HFFc6 (cell line): ENCODE measurements at places on chromosomes 5 and 9.

GRCh38 chr5:98785244-98785643 is 11.8 kb downstream of the RGMB start:
- no peak for DNase-seq

DNA sequence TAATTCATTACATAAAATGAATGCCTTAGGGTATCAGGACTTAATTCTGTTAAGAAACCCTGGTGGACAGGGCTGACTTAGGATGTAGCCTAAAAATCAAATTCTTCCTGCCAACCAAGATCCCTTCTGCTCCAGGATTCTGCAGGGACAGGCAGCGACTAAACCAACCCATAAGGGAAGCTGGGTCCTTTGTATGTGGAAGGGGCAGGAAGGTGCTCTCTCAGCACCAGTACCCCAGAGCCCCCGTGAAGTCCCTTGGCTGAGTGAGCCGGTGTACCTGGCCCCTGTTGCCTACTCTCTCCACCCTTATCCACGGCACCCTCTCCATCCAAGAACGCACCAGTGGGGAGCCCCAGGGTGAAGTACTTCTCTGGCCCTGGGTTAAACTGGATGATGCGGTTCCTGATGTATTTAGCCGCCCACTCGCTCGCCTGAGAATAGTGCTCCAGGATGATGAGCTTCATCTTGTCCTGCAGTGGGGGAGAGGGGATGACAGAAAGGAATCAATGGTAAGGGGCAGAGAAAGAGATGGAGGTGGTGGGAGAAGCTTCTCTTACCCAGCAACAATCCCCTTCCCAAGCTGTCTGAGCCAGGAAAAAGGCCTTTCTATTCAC is 1.1 kb downstream of the GNPDA1 start:
- no peak for DNase-seq

GRCh38 chr9:126325821-126326220 is 808 bp upstream of the MVB12B start:
- no peak for DNase-seq

GRCh38 chr5:99639905-99640304 is 711.1 kb upstream of the CHD1 start:
- DNase-seq: no peak

- peak; percentile 50 for DNase-seq
Observed at GRCh38 chr5:458547-459353, 15.8 kb downstream of the EXOC3 start.

- no peak for DNase-seq
Observed at GRCh38 chr5:125575171-125575890, 828.9 kb upstream of the ZNF608 start.

- DNase-seq: peak; percentile 7
Observed at GRCh38 chr5:110377943-110378342, 348.5 kb downstream of the TMEM232 start.

- peak; percentile 9 for DNase-seq
Observed at GRCh38 chr9:12819436-12820185, 44.8 kb downstream of the LURAP1L start.

DNA sequence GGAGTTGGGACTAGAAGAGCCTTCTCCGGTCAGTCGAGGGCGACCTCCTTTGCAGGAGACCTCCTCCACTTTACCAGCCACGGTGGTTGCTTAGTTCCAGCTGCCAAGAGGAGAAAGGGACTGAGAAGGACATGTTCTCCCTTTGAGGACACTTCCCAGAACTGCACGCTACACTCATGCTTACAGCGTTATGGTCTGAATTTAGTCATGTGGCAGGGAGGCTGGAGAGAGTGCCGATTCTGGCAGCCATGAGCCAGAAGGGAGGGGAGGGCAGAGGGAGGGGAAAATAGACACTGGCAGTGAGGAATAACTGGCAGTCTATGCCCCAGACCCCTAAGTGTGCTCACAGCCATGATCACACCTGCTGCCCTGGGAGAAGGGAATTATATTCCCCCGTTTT is 47.8 kb downstream of the TSPAN17 start:
- DNase-seq: no peak

- DNase-seq: no peak
Observed at GRCh38 chr5:7850395-7851239, at the start of gene CFAP90. Gene CFAP90 (minus strand): TSS chr5:7851133. CDS start chr5:7851021, 112 bp downstream.

- no peak for DNase-seq
Observed at GRCh38 chr9:69452110-69452782, 127.2 kb downstream of the ENTREP1 start.

- peak; percentile 45 for DNase-seq
Observed at GRCh38 chr5:133944263-133945185, 23.9 kb downstream of the C5orf15 start.

- no peak for DNase-seq
Observed at GRCh38 chr9:105865285-105865684, 170.9 kb downstream of the TMEM38B start.

GRCh38 chr9:114957558-114957957 is 27.2 kb upstream of the TNFSF8 start:
- DNase-seq: no peak

DNA sequence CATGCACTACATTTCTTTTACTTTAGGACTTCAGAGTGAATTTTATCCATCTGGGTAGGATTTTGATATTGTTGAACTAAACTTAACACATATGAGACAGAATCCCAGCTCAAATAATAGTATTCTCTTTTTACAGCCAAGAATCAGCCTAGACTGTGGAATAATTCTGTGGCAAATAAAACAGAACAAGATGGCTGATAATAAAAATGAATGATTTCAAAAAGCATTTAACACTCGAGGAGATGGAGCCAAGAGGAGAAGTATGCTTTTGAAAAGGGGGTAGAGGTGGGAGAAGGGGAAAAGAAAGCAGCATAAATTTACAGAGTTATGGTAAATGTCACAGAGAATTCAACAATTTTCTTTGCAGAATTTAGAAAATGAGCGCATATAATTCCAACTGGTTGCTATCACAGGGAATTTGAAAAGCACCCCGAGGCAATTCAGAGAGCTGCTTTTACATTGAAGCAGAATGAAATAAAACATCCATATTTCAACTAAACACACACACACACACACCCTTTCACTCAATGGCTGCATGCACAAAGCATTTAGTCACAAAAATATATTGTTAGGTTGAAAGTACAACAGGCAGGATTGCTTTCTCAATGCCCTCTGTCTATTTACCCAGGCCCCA is 60.2 kb upstream of the DMAC1 start:
- no peak for DNase-seq

DNA sequence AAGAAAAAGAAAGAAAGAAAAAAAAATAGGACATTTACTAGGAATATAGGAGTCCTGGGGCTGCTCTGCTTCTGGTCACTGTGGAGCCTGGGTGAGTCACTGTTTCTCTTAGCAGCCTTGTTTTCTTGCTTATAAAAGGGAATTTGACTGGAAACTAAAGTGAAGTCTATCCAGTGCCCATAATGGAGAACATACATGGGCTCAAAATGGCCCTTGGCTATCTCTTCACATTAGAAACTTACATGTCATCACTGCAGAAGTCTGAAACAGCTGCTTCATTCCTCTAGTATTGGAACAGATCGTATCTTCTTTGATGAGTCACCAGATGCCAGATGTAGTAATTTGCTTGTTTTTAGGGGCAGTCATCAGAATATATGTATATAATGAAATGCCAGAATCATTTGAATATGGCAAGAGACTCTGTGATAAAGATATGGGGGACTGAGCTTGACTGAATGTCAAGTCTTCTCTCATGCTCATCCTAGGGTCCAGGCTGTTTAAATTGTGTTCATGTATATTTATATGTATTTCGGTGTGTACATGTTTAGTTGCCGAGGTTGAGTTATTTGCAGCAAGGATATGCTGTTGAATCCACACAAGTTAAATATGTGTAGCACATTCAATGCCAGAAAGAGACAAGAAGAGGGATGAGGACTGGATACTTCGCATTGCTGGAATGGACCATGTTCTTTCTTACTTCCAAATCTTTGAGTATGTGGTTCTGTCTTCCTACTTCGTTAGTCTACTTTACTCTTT is 56.7 kb downstream of the SGCD start:
- DNase-seq: peak; percentile 75

GRCh38 chr9:4371108-4371507 is 71.2 kb upstream of the GLIS3 start:
- DNase-seq: peak; percentile 95

GRCh38 chr9:98391867-98392266 is 136.4 kb upstream of the TBC1D2 start:
- no peak for DNase-seq

DNA sequence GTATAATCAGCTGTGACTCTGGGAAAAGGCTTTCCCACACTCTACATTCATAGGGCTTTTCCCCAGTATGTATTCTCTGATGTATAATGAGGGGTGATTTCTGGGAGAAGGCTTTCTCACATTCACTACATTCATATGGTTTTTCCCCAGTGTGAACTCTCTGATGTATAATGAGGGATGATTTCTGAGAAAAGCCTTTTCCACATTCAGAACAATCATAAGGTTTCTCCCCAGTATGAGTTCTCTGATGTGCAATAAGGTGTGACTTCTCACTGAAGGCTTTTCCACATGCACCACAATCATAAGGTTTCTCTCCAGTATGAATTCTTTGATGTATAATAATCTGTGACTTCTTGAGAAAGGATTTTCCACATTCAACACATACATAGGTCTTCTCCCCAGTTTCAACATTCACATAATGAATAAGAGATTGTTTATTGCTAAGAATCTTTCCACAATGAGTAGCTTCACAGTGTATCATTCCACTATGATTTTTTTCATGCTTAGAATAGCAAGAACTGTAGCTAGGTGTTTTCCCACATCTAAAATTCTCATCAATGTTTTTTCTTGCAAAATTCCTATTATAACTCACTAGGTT is 26.7 kb upstream of the ZNF300 start:
- DNase-seq: no peak

DNA sequence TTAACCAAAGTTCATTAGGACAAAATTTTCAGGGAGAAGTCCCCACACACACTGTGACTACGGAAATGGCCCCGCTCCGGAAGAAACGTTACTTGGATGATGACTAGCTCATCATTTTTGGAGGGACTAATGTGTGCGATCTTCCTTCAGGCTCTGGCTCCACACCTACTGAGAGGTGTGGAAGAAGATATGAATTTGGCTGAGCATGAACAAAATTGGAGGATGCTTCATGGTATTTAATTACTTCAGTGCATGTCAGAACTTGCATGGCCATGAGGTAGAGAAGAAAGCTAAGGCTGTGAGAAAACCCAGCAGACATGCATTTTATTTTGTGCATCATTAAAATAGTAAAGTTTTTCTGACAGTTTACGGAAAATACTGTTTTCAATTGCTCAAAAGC is 202.1 kb upstream of the TLE4 start:
- no peak for DNase-seq

- no peak for DNase-seq
Observed at GRCh38 chr5:9617739-9618504, 12.2 kb downstream of the TAS2R1 start.

- no peak for DNase-seq
Observed at GRCh38 chr9:119339056-119339455, 30.2 kb downstream of the BRINP1 start.

DNA sequence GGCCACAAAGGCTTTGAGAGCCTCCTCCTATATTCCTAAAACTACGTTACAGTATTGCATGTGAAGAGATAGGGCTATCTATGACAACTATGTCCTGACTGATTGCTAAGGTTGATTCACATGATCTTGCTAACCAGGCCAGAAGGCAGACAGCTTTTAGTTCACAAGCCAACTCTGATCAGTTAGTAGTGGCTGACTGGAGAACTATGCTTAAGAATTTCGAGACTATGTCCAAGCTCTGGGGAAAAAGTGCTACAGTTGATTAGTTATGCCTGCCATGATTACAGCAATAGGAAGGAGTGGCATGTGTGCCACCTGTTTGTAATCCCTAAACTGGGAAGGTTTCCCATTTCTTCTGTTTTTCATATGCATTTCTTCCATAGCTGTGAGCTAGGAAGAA is 223.4 kb downstream of the DOCK8 start:
- DNase-seq: peak; percentile 18

GRCh38 chr5:677131-678101 is 15.7 kb downstream of the TPPP start:
- DNase-seq: no peak

DNA sequence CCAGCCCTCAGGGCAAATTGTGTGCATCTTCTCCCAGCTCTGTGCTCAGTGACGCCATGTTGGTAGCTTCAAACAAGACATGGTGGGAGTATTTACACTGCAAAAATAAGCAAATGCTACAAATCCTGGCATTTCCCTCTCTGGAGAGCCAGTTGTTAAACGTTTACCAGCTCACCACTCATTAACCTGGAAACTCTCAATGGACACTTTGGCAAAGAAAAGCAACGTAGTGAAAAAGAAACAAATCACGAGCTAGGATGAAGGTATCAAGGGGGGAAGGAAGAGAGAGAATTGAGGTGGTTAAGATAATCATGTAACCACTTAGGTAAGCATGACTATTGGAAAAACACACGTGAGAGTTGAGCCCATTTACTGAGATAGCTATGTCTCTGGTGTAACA is 72.5 kb downstream of the MRPS30 start:
- DNase-seq: no peak

- peak; percentile 6 for DNase-seq
Observed at GRCh38 chr9:31908158-31908890, 476.1 kb upstream of the ACO1 start.
